ENCODE measurements at places on chromosomes 11 and 22. TPM values are rescaled to one million over a fixed set of nuclear protein-coding genes. Genes with fewer than 3 reads are reported as not detected.

The DCDC1 gene
- total RNA-seq: not detected

The GUCD1 gene
- total RNA-seq: 110 TPM

The MUC2 gene
- not detected for total RNA-seq

The ASCL2 gene
- total RNA-seq: 3.1 TPM

The MAJIN gene
- not detected for total RNA-seq

The SIDT2 gene
- total RNA-seq: 38.2 TPM

The GLYATL2 gene
- not detected for total RNA-seq

The HEPHL1 gene
- total RNA-seq: under 0.01 TPM

The PGM2L1 gene
- 0.72 TPM for total RNA-seq

The CCDC116 gene
- total RNA-seq: 0.16 TPM

The RDX gene
- 42.6 TPM for total RNA-seq

The OR51E1 gene
- not detected for total RNA-seq

The KDELR3 gene
- 192 TPM for total RNA-seq

The CENATAC gene
- 6.3 TPM for total RNA-seq

The CYP2D6 gene
- 0.18 TPM for total RNA-seq

The CBY1 gene
- 10.2 TPM for total RNA-seq

The KCNK4 gene
- total RNA-seq: not detected

The OR52A1 gene
- total RNA-seq: not detected
